Stimulated activated CD8-positive, alpha-beta memory T cell treated with anti-CD3 and anti-CD28 coated beads, Interleukin-4, amount 100 ng/mL, for 48 hours (primary cell): ENCODE measurements at places on chromosomes 3 and 15.

DNA sequence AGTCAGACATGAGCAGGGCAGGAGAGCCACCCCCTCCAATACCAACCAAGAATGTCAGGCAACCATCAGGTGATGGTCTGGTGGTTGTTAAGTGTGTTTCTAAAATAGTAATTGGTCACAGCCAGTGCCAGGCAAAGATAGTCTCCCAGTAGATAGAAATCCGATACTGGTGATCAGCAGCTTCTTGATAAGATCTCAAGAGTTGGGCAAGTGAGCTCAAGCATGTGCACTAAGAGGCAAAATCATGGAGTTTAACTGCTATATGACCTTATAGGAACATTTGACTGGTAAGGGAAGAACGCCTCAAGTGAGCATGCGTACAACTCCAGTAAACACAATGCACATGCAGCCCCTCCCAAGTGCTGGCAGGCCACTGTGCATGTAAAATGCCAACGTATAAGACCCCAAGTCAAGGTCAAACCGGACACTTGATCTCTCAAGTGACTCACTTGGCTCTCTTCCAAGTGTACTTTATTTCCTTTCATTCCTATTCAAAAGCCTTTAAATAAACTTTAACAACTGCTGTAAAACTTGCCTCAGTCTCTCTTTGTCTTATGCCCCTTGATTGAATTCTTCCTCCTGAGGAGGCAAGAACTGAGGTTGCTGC, 36.0 kb upstream of the CBLB start:
- DNase-seq, result no peak

DNA sequence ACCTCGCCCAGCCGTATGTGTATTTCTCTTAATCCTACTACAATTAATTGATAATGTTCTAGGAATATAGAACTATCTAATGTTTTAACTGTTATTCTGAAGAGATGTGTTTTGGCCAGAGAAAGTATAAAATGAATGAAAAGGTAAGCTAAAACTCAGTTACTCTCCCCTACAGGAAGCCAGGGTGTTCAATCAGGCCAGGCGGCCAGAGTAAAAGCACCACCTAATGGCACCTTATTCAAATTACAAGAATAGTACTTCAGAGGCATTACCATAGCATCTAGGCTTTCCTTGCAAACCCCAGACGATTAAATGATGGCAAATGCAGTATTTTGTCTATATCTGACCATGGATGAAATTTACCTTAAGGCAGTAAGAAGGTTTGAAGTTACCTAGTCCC, 10.4 kb downstream of the SLC12A8 start:
- no peak for DNase-seq

- no peak for DNase-seq
Measured at GRCh38 chr3:8990266-8991215, 27.3 kb upstream of the RAD18 start.

DNA sequence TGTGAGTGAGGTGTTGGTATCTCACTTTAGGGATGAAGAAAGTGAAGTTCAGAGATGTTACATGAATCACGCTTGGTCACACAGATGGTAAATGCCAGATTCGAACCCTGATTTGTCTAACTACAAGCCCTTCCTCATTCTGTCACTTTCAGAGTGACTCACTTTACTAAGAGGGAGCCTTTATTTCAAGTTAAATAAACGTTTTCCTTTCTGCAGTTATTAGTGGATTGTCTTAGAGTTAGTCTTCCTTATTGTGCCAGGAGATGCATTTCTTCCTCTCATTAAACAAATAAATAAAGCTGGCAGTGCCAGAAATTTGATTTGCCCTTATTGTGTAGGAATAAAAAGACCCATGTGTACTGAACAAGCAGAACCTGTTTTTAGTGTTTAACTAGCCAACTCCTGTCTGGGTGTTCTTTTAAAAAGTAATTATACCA, 162.5 kb downstream of the AKAP13 start:
- DNase-seq, result no peak

DNA sequence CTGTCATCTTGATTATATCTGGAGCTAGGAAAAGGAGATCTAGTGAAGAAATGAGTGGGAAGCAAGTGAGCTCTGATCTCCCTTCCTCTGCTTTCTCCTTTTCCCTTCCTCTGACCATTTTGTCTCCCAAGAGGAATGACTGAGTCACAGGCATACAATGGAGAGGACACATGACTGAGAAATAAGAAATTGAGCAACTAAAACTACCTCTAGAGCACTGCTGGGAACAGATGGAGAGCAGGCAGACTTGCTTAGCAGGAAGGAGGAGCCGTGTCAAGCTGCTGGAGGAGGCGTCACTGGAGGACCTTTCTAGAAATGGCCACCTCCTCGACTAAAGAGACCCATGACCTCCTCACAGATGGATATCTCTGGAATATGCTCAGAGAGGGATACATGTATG, 66.9 kb upstream of the MYO5C start:
- no peak for DNase-seq

- no peak for DNase-seq
Measured at GRCh38 chr3:98530676-98531075, 1.1 kb upstream of the GPR15 start.

DNA sequence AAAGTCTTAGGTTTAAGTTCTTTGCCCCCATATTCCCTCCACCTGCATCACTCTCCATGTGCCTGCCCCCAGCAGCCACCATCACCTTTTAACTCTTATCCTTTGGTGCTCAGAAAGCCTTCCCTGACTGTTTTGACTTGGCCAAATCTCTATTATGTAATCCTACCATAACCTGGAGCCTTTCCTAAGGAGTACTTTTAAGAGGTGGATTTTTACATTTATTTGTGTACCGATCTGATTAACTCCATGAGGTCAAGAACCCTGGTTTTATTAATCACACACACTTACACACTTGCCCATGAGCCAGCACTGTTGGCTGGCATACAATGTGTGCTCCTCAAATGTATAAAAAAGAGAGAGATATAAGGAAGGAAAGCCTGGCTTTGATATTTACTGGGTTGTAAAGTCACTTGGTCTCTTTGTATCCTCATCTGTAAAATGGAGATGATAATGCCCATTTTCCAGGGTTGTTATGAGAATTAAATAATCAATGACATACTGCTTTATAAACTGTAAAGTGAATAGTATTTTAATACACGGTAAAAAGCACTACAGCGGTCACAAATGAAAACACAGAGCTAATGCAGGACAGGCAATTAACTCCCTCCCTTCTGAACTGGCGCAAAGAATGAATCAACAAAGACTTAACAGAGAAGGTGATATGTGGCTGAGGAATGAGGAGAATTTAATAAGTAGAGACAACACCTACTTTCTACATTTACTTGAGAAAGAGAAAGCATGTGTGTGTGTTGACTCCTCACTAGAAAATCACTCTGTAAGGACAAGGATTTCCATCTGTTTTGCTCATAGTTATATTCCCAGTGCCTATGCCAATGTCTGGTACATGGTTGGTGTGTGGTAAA, 45.4 kb downstream of the ATP13A4 start:
- no peak for DNase-seq

GRCh38 chr15:35545316-35545823, 595 bp downstream of the DPH6 start:
- DNase-seq, result peak; percentile 55

GRCh38 chr15:39860200-39860599, 59.9 kb downstream of the GPR176 start:
- no peak for DNase-seq

GRCh38 chr3:128906804-128907525, 27.5 kb downstream of the ACAD9 start:
- DNase-seq, result no peak

DNA sequence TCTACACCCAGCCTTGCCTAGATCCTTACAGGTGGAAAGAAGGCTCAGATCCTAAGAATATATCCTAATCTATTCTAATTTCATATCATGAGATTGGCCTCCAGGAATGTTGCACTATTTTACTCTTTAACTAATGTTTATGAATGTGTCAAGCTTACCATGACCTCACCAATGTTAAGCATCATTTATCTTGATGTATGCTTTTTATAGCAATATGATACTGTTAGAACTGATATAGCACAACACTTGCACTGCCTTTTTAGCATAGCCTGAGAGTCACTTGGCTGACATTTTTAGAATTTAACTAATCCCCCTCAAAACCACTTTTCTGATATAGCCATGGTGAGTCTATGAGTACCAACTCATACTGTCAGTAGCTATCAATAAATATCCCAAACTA, 191.5 kb upstream of the NR2F2 start:
- no peak for DNase-seq

GRCh38 chr3:160860346-160860745, 104.3 kb downstream of the PPM1L start:
- DNase-seq, result no peak

- no peak for DNase-seq
Measured at GRCh38 chr3:125112981-125113380, 57.2 kb upstream of the HEG1 start.

GRCh38 chr3:113685124-113685523, 11.3 kb downstream of the USF3 start:
- no peak for DNase-seq

DNA sequence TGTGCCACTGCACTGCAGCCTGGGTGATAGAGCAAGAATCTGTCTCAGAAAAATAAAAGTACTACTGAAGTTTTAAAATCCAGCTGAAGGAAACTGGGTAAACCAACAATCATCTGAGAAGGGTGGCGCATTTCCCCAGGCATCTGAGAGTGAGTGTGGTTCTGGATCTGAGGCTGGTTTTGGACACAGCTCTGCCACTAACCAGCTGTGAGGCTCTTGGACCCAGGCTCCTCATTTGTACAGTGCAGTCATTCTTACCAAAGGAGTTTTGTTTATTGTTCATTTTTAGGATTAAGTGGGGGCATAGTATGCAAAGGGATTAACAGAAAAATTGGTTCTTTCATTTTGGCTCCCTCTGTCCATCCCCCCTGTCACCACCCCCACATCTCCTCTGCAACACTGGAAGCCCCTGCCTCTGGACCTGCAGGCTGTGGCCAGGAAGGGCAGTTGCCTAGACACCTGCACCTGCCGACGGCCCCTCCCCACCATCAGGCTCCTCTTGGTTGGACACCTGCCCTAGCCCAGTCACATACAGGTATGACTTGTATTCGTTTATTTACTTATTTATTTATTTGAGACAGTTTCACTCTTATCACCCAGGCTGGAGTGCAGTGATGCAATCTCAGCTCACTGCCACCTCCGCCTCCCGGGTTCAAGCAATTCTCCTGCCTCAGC, 8.8 kb downstream of the NUP210 start:
- no peak for DNase-seq

GRCh38 chr3:16831846-16832245, 52.9 kb upstream of the PLCL2 start:
- DNase-seq, result no peak

GRCh38 chr15:53000409-53000808, 210.3 kb upstream of the ONECUT1 start:
- no peak for DNase-seq

- DNase-seq, result no peak
Measured at GRCh38 chr3:197270558-197271317, 27.7 kb downstream of the DLG1 start.

DNA sequence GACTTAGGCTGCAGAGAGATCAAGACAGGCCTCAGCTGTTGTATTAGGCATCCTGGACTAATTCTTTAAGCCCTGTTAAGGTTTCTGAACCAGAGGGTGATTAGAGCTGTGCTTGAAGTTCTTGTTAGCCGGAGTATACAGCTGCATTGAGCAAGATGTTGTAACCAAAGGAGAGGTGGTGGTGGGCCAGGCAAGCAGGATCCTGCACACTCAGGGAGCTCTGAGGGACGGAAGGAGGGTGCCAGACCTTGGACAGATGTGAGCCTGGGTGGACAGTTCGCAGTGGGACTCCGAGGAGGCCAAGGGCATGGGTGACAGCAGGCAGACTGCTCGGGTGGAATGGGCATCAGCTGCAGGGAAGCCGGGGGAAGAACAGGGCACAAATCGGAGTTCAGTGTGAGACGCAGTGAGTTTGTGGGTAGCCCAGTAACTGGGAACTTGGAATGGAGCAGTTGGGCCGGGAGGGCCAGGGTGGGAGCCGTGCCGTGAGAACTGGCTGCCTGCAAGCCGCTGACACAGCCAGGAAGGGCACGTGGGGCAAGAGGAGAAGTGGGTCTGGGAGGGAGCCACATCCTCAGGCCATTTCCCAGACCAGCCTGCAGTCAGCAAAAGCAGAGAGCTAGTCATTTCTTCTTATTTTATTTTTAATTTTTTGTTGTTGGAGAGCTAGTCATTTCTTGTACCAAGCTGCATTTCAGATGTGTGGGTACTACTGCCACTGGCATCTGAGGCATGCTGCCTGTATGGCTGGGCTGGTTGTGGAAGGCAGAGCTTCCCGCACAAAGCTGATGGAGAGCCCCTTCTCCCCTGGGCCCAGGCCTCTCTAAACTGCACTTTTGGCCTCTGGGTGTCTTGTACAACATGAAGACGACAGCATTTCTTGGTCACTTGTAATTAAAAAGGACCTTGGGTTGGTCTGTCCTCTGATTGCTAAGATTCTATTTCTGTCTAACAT, 61.0 kb downstream of the PGPEP1L start:
- DNase-seq, result no peak
